CD14-positive monocyte (primary cell): ENCODE measurements at places on chromosomes 3 and 15.

DNA sequence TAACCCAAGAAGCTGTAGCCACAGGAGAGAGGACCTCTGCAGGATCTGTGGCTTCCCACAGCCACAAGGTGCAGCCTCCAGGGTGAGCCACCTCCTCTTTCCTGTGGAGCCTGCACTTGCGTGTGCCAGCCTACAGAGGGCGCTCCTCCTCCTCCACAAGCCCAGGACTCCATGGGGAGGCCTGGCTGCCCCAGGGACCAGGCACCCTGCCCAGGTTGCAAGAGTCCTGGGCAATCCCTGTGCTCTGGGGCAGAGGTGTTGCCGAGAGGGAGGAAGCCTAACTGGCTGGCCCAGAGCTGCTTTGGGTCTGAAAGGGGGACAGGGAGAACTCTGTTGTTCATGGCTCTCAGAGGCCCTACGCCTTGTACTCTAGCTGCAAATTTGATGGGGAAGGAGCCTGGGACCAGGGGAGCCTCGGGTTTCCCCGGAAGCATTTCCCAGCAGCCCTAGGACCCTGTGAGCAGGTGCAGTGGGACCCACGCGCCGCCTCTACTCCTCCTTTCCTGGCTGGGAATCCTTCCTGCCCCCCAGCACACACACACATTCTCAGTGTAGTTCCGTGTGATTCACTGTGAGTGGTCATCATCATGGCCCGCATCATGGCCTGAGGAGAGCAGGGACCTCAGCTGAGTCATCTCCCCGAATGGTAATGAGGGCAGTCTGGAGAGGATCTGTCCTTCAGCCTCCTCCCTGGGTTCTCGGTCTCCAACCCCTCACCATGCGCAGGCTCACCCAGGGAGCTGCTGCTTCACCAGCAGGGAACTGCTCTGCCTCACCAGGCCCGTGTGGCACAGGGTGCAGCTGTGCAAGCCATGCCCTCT lies 24.3 kb downstream of the TBC1D21 start:
- DNase-seq: peak; percentile 38

DNA sequence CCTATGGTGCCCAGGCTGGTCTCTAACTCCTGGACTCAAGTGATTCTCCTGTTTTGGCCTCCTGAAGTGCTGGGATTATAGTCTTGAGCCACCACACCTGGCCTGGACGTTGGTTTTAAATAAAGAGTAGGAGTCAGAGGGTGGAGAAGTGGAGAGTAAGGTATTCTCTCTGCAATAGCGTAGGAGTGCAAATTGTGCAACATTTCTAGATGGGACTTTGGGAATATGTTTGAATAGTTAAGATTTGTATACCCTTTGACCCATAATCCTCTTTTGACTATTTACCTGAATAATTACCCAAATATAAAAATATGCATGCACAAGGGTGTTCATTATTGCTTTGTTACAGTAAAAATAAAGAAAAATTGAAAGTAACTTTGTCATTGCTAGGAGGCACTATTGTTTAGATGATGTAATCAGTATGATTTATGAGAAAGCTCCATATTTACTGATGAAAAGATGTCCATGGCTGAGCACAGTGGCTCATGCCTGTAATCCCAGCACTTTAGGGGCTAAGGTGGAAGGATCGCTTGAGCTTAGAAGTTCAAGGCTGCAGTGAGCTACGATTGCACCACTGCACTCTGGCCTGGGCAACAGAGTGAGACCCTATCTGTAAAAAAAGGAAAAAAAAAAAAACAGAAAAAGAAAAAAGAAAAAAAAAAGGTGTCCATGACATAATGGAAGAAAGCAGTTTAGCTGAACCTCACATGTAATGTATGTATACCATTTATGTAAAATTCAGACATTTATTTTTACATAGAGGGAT lies 15.1 kb upstream of the XYLB start:
- no peak for DNase-seq

GRCh38 chr3:12197475-12197874 lies 38.8 kb upstream of the TIMP4 start:
- DNase-seq: no peak

- no peak for DNase-seq
Measured at GRCh38 chr3:50267280-50267913, 1.6 kb upstream of the SEMA3B start.

DNA sequence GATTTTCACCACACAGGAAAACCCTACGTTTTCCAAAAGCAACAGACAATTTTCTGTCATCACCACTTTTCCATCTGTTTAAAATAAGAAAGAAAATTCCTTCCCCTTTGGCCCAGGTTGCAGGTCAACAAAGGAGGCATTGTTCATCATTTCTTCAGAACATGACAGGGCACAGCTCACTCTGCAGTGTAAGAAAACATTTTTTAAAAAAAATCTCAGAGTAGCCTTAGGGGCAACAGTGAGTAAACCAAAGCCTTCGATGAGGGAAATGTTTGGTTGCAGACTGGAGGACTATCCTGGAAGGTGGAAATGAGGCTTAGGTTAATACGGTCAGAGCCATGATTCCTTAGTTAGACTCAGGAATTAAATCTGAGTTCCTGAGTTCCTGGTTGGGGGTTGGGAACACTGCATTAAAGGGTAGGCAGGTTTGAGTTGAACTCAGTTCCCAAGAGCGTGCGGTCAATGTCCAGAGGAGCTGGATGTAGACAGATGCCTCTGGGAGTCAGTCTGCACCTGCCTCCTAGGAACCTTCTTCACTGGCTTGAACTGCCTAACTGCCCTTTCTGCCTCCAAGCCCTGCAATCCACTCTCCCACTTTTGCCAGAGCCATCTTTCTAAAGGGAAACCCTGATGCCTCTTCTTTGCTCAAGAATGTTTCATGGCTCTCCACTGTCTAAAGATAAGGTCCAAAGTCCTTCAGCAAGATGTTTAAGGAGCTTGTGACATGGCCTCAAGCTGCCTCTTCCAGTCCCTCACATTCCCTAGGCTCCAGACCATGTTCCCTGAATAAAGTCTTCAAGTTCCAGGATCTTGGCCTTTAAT lies 3.3 kb upstream of the HES1 start:
- DNase-seq: no peak

GRCh38 chr3:193585530-193585929 lies 7.5 kb upstream of the OPA1 start:
- DNase-seq: no peak

- DNase-seq: no peak
Measured at GRCh38 chr3:172126741-172127140, 87.4 kb downstream of the FNDC3B start.

DNA sequence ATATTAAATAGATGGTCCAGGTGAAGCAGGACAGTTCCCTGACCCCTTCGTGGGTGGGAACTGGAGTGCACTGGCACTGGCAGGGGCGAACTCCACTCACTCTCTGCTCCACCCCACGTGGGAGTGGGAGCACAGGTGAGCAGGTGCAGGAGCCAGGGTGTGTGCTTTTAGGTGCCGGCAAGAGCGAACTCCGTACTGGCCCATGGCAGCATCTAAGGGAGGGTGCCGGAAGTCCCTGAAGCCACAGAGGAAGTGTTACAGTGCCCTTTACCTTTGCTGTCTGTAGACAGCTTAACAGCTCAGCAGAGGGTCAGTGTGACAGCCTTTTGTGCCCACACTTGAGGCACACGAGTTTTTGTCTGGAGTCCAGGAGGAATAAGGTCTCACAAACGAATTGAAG lies 26.7 kb upstream of the PIAS1 start:
- DNase-seq: no peak

DNA sequence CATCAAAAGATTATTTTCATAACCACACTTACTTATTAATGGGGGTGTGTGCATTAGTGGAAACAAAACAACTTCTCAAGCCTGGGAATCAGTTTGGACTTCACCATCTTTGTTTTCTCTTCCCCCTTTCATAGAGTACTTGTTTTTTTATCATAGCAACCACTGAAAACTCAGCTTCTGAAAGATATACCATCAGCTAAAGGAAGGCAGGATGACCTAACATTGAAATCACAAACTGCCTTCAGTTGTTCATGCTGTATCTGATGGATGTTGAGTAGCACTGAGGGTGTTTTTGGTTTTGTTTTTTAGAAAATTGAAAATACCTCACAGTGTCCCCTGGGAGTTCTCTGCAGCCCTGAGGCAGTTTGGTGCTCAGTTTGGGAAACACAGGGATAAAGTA lies 46.5 kb downstream of the NEK10 start:
- DNase-seq: no peak

DNA sequence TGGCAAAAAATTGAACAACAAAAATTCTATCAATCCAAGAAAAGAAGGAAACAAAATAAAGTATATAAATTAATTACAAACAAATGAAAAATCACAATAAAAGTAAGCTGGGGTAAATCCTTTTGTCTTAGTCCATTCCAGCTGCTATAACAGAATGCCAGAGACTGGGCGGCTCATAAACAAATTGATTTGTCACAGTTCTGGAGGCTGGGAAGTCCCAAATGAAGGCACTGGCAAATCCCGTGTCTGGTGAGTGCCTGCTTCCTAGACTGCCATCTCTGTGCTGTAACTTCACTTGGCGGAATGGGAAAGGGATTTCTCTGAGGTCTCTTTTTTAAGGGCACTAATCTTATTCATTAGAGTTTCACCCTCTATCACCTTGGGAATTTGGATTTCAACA lies 53.6 kb upstream of the RPL35A start:
- DNase-seq: no peak

GRCh38 chr15:41128174-41128902 lies 12.3 kb upstream of the INO80 start:
- DNase-seq: no peak

GRCh38 chr3:9231006-9231405 lies 18.4 kb downstream of the SRGAP3 start:
- no peak for DNase-seq

DNA sequence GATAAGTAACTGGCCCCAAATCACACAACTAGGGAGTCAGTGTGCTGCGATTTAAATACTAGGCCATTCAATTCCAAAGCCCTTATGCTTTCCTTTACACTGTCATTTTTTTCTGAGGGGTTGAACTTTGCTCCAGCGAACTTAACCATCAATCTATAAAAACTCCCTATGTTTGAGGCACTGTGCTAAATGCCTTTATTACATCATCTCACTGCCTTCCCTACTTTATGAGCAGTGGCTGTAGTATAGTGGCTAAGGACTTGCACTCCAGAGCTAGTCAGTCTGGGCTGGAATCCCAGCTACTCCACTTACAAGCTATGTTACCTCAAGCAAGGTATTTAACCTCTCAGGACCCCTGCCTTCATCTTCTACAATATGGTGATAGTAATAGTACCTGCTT lies 26.9 kb upstream of the WDR72 start:
- DNase-seq: no peak

- no peak for DNase-seq
Measured at GRCh38 chr3:183428447-183429211, at the start of gene MCF2L2. Gene MCF2L2 (minus strand): TSS chr3:183428619. CDS start chr3:183427977, 642 bp downstream.

DNA sequence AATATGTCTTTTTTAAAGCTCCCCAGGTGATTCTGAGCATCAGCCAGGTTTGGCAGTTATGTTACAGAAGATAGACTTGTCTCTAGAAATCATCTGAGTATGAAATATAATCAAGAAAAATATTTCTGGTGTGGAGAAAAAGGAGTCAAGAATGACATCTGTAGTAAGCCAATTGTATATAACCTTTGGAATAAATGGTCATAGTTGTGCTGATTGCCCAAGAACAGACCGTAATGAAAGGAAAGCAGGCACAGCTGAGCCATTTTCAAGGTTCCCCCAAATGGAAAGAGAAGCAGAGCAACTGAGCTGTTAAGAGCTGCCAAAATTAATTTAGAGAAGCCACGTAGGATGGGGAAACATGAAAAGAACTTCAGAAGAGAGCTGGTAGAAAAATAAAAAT lies 26.6 kb downstream of the GOLM2 start:
- DNase-seq: no peak

DNA sequence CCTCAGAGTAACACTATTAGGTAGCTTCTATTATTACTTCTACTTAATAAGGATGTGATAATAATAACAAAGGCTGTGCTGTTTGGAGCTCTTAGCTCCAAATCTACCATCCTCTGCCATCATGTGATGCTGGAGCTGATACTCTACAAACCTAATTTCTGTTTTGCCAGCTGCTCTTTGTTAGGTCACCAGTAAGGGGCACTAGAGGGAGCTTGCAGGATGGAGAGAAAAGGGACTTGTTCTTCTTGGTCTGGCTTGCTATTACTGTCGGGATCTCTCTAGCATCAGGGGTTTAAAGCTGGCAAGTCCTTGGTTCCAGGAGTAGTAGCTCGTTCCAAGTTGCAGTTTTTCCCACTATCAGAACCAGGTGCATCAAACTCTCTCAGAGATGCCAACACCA lies 194.9 kb upstream of the KBTBD8 start:
- no peak for DNase-seq

DNA sequence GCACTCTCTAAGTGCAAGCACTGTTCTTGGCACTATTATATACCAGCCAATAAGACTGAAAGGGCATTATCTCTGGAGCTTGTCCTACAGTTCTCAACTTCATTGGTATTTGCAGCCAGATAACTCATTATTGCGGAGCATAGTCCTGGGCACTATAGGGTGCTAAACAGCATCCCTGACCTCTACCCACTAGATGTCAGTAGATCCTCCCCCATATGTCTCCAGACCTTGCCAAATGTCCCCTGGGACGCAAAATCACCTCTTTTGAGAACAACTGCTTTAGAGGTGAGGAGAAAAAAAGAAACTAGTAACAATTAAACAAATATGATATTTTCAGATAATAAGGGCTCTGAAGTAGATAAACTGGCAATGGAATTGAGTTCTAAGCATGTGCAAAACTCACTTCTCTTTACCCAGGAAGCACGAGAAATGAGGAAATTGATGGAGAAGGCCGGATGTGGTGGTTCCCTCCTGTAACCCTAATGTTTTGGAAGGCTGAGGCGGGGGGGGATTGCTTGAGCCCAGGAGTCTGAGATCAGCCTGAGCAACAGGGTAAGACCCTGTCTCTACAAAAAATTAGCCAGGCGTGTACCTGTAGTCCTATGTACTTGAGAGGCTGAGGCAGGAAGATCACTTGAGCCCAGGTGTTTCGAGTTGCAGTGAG lies 61.4 kb downstream of the FRMD4B start:
- DNase-seq: peak; percentile 71

- no peak for DNase-seq
Measured at GRCh38 chr3:186614266-186614596, 1.4 kb downstream of the AHSG start.

DNA sequence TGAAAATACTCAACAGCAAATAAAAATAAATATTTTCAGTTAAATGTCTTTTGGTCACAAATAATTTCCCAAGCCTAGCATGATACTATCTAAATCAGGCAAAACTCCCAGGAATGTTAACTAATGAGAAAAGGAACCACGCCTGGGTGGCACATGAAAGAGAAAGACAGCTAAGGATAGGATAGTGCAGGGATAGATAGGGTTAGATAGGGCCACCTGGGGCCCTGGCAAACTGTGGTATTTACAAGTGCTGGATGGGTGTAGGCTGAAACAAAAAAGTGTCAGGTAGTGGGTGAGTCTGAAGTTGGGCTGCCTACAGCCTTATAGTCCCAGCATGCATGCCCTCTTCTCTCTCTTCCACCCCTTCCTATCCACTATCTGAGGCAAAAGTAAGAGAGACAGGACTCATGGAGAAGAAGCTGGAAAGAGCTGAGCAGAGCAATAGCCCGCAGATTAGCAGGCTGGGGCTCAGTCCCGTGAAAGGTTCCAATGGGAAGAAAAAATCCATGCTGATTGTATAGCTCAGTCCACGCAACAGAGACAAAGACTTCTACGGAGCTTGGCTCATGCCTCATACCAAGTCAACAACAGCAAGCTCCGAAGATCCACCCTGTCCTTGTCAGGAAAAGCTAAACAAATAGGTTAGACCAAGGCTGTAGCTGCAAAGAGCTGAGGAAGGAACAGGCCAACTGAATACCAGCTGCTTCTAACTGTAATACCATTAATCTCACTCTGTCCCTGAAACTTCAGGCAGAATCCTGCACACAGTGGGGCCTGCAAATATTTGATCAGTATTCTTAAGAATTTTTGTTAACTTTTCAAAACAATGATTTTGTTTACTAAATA lies 342.1 kb upstream of the ATP11B start:
- no peak for DNase-seq
